GM23248 (cell line): ENCODE measurements at places on chromosomes 3 and 15. TPM values are rescaled to one million over a fixed set of nuclear protein-coding genes. Genes with fewer than 3 reads are reported as not detected.

The IL17RD gene
- 0.76 and 1.2 TPM in 2 replicates for total RNA-seq

The BOC gene
- total RNA-seq = 16.8 and 18.4 TPM in 2 replicates

The SAMMSON gene
- total RNA-seq = not detected in 2 replicates

The CGGBP1 gene
- total RNA-seq = 51.1 and 54.9 TPM in 2 replicates

The MCF2L2 gene
- not detected in 2 replicates for total RNA-seq

The HEXA gene
- total RNA-seq = 127 and 162 TPM in 2 replicates

The DPPA4 gene
- not detected in 2 replicates for total RNA-seq

The HEG1 gene
- total RNA-seq = 116 and 137 TPM in 2 replicates

The STRIT1 gene
- not detected in 2 replicates for total RNA-seq

The CAND2 gene
- total RNA-seq = 0.38 and 0.43 TPM in 2 replicates

The HCN4 gene
- total RNA-seq = not detected in 2 replicates

The LINGO1 gene
- not detected in 2 replicates for total RNA-seq

The SCG3 gene
- not detected in 2 replicates for total RNA-seq

The SPATA16 gene
- not detected in 2 replicates for total RNA-seq

The MAGEL2 gene
- 0.22 TPM in 1 of 2 replicates, not detected in the other for total RNA-seq

The OCA2 gene
- total RNA-seq = not detected in 2 replicates

The TICRR gene
- 2.3 and 2.4 TPM in 2 replicates for total RNA-seq

The LRTM1 gene
- total RNA-seq = not detected in 2 replicates

The SLC28A2 gene
- not detected in 2 replicates for total RNA-seq

The IREB2 gene
- total RNA-seq = 12.9 and 18.0 TPM in 2 replicates

The SPSB4 gene
- total RNA-seq = not detected in 2 replicates

The NTRK3 gene
- total RNA-seq = not detected in 2 replicates
